AG10803 (cell line): ENCODE measurements at places on chromosomes 4 and X.

DNA sequence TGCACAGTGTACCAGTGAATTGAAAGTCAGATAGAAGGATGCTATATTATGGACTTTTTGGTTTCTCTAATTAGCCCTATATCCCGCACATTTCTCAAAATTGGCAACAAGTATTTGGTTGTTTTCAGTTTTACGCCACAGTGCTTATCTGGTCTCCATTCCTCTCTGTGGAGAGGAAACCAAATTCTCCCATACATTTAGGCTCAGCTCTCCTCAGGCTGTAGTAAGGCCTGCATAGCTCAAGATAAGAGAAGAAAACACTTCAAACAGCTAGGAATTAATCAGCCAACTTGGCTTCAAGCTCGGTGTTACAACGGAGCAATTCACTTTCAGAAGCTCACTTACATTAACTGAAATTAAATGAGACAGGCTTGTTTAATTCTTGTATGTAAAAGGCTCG is 263.2 kb downstream of the PDHA2 start:
- DNase-seq = no peak

- DNase-seq = no peak
Observed at GRCh38 chrX:74117962-74118902, 185.7 kb upstream of the ZCCHC13 start.

GRCh38 chr4:142818031-142818430 is 28.1 kb downstream of the INPP4B start:
- DNase-seq = peak; percentile 47

GRCh38 chr4:87069037-87069742 is 134.4 kb downstream of the AFF1 start:
- DNase-seq = no peak

- no peak for DNase-seq
Observed at GRCh38 chrX:8374041-8374825, 90.4 kb upstream of the VCX3B start.
